ENCODE measurements at places on chromosomes 6 and 20.

GRCh38 chr20:57835588-57836455 is 126.0 kb upstream of the PMEPA1 start:
- no peak for DNase-seq

- no peak for DNase-seq
Observed at GRCh38 chr6:169839898-169840631, 88.6 kb downstream of the ERMARD start.

- no peak for DNase-seq
Observed at GRCh38 chr6:57075092-57075491, 14.9 kb upstream of the ZNF451 start.

DNA sequence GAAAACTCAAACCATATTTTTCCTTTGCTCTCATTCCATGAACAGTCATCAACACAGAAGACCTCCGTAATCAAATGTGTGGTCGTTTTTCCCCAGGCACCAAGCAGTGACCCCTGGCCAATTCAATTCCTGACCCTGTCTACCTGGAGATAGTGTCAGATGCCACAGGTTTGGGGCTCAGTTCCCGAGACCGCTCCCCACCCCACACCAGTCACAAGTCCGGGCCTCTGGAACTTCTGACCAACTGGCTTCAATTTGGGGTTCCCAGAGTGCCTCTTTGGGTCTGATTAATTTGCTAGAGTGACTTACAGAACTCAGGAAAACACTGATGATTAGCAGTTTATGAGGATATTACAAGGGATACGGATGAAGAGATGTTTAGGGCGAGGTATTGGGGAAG is 6.0 kb downstream of the IGF2R start:
- no peak for DNase-seq

DNA sequence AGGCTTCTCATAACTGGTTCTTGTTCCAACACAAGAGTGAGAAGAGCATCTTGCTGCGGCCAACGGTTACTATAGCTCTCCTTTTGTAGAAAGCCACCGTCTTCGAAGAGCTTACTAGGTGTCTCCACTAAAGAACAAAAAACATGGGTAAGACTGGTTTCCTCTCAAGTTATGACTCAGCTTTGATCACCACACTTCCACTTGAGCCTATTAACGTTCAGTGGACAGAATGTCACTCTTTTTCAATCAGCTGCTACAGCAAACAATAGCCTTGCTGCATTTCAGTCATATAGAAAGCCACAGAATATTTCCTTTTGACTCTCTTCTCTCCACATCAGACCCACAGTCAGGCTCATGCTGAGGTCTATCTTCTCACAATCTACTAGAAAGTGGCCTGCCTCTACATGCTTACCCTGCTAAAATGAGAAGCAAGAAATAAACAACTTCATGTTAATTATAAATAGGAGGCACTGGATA is 243.5 kb upstream of the PREP start:
- no peak for DNase-seq

GRCh38 chr20:62232770-62233645 is 5.3 kb upstream of the OSBPL2 start:
- no peak for DNase-seq

- no peak for DNase-seq
Observed at GRCh38 chr20:53926428-53927028, 143.9 kb downstream of the BCAS1 start.

DNA sequence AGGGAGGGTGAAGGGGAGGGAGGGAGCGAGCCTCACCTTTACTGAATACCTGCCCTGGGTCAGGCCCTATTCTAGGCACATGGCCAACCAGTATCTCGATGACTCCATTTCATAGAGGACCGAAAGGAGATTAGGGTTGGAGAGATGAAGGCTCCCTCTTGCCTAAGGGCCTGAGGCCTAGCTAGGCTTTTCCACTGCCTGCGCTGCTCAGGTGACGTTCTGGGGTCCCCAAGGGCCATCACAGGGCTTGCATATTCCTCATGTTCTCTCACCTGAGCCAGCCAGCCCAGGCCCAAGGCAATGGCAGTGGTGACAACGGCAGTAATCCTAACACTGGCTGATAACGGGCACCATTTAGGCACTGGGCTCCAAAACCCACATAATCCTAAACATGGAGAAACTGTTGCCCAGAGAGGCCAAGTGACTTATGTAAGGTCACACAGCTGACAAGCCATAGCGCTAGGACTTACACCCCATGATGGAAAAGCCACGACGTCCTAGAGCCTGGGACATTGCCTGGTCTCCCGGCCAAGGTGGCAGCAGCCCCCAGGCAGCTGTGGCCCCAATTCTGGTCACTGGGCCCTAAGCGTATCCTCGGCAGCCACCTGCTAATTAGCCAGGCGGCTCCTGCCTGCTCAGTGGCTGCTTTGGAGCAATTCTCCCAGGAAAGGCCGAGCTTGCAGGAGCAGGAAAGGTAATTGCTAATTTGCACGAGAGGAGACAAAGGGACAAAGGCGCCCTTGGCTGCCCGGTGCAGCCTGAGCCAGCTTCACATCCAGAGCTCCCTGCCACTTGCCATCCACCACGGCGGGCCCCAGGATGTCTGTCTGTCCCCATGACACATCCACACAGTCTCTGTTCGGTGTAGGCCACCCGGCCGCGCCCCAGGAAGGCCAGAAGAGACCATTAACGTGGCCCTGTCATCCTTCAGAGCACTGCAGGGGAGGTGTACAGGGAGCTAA is 21.5 kb downstream of the NOL4L start:
- DNase-seq: peak; percentile 89

DNA sequence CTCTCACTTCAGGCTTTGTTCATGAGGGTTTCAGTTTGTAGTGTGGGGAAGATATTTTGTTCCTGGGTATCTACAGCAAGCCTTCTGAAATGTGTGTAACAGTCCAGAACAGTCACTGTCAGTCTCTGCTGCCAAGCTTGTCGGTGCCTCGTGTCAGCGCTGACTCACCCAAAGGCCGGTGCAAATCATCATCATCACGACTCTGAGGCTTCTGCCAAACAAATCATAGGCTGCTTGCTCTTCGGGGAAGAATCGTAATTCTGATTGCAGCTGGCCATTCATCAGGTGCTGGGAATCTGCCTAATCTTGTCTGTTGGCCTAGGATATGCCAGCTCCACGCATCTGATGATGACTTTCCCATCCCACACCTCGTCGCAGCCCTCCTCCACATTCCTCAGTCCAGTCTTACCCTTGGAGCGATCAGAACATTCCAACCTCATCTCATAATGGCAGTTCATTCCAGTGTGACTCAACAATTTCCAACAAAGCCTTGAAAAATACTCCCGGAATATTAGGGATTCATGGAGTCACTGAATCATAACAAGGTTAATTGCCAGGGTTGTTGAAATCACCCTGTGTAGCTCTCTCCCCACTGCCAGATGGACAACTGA is 40.9 kb downstream of the ALDH8A1 start:
- no peak for DNase-seq

GRCh38 chr6:37558646-37559045 is 59.0 kb upstream of the CCDC167 start:
- no peak for DNase-seq

DNA sequence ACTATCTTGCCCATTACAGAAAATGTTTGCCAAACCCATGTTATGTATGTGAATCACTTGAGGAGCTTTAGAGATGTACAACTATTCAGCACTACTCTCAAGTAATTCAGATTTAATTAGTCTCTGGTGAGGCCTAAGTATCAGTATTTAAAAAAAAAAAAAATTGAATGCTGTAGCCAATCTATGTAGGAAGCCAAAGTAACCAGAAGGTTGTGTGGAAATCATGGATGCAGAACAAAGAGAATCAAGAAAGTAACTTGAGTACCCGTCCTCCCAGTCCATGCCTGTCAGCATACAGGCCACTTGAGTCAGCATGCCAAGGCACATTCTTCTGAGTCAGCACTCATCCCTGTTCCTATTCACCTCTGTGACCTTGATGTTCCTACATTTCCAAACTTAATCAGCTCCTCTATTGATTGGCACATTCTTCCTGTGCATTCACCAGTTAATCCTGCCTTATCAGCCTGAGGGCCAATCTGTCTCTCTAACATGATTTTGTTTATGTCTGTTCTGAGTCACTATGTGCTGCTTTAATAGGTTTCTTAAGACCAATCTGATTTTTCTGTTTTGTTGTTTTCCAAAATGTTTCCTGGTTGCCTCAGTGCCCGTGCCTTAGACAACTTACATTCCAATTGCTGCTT is 165.6 kb downstream of the KCNQ5 start:
- DNase-seq: no peak

Measured in NCI-H2081 (cell line).